Ammon's horn (tissue), 1 donor: ENCODE measurements at places on chromosomes 4 and X.
A peak's percentile ranks its signal among the peaks of the same experiment; 100 is the strongest.

- no peak for DNase-seq
Measured at GRCh38 chrX:76029385-76029784, 143.5 kb upstream of the PBDC1 start.

GRCh38 chrX:101408532-101408841 is 465 bp downstream of the HNRNPH2 start:
- DNase-seq = no peak

DNA sequence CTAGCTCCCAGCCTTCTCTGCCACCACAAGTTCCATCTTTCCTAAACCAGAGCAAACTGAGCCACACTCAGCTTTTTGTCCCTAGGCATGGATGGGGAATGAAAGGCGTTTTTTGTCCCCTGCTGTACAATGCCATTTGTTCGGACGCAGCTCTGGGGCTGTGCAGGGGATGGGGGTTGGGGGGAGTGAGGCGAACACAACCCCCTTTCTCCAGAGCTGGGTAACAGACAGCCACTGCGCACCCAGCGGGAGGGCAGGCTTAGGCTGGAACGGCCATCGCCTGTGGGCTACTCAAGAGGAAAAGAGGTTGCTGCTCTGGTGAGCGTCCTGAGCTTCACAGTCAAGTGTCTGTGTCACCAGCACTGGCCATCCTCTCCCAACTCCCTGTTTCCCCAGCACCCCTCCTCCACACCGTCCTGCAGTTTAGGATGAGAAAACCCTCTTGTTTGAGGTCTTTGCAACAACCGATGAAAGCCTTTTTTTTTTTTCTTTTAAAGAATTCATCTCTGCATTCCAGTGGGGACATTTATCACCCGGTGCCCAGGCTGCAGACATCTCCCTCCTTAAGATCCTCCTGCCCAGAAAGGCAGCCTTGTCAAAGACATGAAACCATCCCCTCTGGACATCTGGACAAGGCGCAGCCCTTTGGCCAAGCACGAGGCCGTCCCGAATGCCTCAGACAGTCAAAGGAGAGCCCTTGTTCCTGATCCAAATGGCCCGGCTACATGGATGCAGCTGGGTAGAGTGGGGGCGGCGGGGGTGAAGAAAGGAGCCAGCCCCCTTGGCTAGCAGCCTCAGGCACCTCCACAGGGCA is 419.6 kb downstream of the BCOR start:
- DNase-seq = peak; percentile 88

GRCh38 chr4:62162606-62163005 is 962.5 kb downstream of the ADGRL3 start:
- no peak for DNase-seq

DNA sequence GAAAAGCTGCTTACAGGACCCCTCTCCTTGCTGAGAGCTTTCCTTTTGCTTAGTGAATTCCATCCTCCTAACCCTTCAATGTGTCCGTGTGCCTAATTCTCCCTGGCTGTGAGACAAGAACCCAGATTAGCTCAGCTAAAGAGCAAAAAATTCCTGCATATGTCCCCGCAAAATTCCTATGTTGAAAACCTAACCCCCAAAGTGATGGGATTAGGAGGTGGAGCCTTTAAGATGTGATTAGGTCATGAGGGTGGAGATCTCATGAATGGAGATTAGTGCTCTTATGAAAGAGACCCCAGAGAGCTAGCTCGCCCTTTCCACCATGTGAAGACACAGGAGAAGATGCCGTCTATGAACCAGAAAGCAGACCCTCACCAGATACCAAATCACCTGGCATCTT is 503.0 kb upstream of the DIAPH2 start:
- no peak for DNase-seq

GRCh38 chr4:154720123-154720522 is 23.7 kb upstream of the LRAT start:
- no peak for DNase-seq

GRCh38 chr4:6470502-6471306 is 1.7 kb downstream of the PPP2R2C start:
- peak; percentile 81 for DNase-seq
